ENCODE measurements at places on chromosomes 4 and X.

DNA sequence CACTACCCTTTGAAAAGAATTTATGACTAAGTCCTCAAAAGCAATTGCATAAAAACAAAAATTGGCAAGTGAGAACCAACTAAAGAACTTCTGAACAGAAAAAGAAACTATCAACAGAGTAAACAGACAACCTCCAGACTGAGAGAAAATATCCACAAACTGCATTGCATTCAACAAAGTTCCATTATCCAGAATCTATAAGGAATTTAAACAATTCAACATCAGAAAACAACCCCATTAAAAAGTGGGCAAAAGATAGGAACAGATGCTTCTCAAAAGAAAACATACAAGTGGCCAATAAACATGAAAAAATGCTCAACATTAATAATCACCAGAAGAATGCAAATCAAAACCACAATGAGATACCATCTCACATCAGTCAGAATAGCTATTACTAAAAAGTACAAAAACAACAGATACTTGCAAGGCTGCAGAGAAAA is 130.2 kb downstream of the GASK1B start:
- DNase-seq, result no peak

GRCh38 chr4:175341203-175341755 is 423.1 kb downstream of the ADAM29 start:
- DNase-seq, result no peak

DNA sequence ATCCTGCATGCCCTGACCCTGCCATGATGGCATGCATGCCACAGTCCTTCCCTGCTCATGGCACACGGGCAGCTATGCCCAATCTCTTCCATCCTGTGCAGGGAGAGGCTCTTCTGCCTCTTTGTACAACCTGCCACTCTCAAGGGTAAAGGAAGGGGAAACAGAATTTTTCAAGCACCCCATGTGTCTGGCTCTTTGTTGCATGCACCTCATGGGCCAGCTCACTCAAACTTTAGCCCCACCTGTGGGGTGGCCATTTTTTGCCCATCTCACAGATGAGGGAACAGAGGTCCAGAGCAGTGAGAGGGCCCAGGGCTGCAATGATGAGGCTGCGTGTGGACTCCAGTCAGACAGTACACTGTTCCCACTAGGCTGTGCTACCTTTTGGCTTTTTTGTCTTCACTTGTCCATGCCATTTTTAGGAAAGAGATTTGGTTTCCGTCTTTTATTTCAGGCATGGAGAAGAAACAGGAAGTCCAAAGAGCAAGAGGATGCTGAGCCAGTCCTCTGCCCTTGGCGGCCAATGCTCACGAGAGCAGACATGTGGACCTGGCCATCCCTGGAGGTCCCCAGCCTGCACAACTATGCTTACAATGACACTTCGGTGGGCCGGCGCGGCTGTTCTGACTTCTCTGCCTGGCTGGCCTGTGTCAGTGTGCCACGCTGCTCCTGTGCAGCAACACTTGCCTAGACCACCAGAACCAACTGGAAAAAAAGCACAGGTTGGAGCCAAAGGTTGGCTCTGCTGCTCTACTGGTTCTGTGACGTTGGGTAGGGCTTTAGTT is 45.6 kb downstream of the NSG1 start:
- no peak for DNase-seq

DNA sequence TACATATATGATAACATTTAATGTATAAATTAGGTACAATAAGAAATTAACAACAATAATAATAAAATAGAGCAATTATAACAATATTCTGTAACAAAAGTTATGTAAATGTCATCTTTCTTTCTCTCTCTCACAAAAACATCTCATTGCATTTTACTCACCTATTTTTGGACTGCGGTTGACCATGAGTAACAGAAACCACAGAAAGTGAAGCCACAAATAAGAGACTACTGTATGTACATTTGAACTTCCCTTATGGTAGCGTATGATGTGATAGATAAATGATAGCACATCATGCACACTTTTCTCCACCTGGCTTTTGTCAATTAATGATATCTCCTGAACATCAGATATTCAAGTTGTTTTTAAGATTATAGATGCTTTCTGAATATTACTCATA is 80.5 kb downstream of the HNRNPD start:
- DNase-seq, result no peak

DNA sequence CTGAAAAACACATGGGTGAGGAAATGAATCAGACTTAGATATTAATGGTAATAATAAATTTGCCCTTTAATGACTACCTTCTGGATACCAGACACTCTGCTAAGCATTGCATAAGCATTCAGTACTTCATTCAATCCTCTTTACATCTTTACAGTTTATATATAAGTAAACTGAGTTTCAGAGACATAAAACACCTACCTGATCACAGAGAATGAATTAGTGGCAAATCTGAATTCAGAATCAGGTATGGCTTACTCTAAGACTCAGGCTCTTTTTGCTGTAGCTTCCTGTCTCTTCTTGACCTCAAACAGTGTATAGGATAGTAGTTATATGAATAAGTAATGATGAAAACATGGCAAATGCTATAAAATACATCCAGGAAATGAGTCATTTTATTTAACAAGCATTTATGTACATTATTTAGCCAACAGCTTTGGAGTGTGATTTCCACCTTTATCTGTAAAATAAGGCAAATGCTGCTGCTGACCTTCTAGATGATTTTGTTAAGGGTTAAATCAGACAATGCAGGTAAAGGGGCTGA is 83.9 kb downstream of the VEGFC start:
- no peak for DNase-seq

DNA sequence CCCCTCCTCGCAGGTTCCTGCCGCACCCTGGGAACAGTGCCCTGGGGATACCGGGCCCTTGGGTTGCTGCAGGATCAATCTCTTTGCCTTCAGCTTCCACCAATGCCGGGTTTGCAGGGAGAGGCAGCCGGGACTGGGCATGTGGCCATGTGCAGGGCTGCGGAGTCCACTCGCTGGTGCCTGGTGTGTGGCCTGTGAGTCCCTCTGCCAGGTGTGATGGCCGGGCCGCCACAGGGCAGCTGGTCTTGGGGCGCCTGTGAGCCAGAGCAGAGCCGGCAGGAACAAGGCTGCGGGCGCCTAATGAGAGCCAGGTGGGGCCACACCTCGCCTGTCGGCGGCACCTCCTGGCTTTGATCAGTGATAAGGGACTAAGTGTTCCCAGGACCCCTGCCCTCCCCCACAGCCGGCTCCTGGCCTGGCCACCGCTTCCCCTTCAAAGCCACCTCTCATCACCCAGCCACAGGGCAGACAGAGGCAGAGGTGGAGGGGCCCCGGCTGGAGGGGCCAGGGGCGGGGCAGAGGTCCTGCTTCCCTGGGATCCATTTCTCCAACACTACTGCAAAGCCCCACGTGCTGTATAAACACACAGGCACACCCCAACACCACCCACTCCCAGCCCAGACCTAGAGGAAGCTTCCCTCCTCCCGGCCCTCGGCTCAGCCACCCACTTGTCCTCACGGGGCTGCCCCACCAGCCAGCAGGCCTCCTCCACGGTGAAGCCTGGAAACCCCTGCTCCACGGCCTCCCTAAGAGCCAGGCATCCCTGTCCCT is 132.7 kb downstream of the CPZ start:
- DNase-seq, result no peak

GRCh38 chr4:127629371-127629770 is 3.4 kb upstream of the INTU start:
- no peak for DNase-seq

GRCh38 chr4:53361451-53361850 is 4.4 kb downstream of the SCFD2 start:
- DNase-seq, result no peak

DNA sequence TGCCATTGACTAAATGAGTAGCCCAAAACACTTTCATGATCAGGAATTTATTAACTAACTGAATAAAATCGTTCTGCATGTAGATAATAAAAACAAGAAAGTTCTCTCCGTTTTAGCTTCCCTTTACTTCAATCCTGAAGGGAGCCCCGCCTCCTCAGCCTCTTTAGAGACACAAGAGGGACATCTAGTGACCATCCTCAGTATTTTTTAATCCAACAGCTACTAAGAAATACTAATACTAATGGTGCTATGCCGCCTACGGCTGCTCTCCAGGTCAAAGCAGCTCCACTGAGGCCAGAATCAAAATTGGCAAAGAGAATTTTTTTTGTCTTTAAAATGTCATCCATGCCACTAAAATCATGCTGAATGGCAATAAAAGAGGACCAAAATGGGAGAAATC is 3.2 kb upstream of the PCDH19 start:
- no peak for DNase-seq

DNA sequence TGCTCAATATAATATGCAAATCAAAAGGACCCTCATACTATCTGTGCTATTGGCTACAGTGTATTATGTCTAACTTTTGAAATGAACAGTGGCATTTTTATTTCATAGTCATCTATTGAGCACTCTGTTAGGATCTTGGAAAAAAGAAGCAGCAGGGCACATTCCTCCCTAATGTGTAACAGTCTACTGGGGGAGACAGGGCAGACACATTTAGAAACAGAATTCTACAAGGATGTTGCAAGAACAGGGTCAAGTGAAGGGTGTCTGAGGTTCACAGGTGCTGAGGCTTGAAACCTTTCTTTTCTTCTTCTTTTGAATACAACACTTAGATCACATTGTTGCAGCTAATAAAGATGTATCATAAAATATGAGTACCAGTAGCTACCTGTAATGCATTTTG is 129.7 kb upstream of the SLC4A4 start:
- DNase-seq, result no peak

GRCh38 chrX:13287816-13288215 is 32.0 kb downstream of the ATXN3L start:
- DNase-seq, result no peak

DNA sequence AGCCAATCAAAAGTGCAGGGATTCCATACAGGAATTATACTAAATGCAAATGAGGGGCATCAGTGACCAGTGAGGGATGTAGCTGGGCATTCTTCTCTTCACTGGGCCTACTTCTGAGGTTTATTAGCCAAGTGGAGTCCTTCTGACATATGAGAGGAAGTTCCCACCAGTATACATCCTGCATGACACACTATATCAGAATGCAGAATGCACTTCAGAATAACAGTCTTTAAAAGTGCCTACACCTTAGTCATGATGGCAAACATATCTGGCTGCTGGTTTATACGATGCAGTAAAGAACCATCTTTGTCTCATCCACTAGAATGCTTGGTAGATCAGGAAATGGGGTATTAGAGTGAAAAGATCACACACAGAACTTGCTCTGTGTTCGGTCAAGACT is 180.3 kb upstream of the PPARGC1A start:
- DNase-seq, result no peak

DNA sequence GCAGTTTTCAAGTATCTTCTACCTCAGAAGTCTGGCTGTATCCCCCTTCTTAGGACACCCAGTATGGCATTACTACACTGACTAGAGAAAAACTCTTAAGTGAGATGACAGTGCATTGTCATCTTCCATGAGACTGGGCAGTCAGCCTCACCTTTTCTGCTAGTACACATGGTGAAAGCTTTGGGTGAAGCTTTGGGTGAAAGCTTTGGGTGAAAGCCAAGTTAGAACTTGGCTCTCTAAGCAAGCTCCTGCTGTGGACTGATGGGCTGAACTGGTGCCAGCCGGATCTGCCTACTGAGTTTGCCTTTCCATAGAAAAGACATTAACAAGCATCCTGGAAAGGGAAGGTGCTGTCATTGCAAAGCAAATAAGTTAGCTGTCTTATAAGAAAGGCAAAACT is 8.8 kb downstream of the EPHA5 start:
- no peak for DNase-seq

- no peak for DNase-seq
Measured at GRCh38 chrX:133676344-133677122, 261.2 kb upstream of the GPC4 start.

- DNase-seq, result no peak
Measured at GRCh38 chr4:54155936-54156335, 56.0 kb downstream of the GSX2 start.

DNA sequence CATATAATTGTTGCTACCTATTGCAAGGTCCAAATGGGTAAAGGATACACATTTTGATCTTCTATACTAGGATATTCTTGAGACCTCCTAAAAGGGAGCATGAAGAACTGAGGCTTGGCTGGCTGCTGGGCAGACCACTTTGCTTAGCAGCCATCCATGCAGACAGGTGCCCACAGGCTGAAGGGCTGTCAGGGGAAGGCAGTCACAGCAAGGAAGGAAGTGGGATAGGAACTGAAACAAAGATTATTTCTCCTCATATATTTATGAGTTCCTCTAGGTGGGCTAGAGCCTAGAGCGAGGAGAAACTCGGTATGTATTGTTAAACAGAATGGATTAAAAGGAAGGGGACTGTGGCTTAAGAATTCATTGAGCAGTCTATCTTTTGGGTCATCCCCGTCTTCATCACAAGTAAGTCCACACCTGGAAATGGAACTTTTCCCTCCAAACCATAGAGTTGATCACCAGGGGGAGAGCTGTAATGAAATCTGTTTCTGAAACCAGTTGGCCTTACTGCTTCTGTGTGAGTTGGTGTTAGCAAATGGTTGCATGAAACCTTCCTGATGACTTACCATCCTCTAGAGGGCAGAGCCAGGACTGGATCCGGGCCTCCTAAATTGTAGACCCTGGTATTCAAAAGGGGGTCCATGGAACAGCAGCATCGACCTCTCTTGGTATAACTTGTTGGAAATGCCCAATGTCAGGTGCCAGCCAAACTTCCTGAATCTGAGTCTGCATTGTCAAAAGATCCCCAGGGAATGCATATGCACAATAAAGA is 42.3 kb downstream of the AFF2 start:
- no peak for DNase-seq

DNA sequence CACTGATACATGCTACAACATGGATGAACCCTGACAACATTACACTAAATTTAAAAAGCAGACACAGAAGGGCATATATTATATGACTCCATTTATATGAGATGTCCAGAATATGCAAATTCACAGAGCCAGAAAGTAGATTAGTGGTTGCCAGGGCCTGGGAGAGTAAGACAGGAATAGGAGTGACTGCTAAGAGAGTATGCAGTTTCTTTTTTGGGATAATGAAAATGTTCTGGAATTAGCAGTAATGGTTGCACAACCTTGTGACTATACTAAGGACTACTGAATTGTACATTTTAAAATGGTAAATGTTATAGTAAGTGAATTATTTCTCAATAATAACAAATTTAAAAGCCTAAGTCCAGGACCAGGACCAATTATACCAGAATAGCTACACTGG is 29.5 kb upstream of the NUP54 start:
- DNase-seq, result no peak

DNA sequence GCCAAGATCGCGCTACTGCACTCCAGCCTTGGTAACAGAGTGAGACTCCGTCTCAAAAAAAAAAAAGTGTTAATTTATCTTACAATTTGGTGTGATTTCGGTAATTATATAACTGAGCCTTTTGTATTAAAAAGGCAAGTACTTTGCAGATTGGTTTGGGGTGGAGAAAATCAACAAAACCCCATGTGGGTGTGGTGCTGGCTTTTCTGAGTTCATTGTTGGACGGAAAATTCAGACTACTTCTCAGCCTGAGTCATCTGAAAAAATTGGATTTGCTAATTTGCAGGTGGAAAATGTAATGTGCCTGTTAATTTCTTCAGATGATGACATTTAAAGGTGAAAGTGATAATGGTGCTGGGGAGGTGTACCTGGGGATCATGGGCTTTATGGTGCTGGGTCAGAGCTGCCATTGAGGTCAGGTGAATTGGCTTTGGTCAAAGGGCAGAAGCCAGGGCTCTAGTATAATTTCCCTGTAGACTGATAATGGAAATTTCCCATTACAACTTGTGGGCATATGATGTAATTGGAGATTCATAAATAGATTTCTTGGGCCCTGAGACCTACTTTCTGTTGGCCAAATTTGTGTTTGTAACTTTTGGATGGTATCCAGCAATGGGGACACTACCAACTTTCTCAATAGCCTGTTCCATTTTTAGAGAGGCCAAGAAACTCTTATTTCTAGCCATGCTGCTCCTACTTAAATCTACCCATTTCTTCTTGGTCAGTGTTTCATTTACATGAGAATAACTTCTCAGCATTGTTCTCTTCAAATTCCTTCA is 74.3 kb upstream of the TEX13D start:
- no peak for DNase-seq

- no peak for DNase-seq
Measured at GRCh38 chrX:68912113-68912512, 83.3 kb downstream of the EFNB1 start.
